Epithelial cell of alveolus of lung (primary cell): ENCODE measurements at places on chromosomes 3 and 15. TPM values are rescaled to one million over a fixed set of nuclear protein-coding genes. Genes with fewer than 3 reads are reported as not detected.

The SCN11A gene
- total RNA-seq: under 0.01 TPM in 2 replicates

The ANKRD63 gene
- not detected in 2 replicates for total RNA-seq

The NKIRAS1 gene
- 7.0 and 9.7 TPM in 2 replicates for total RNA-seq

The ARIH2 gene
- total RNA-seq: 52.2 and 85.2 TPM in 2 replicates

The CLDN1 gene
- 0.16 and 12.4 TPM in 2 replicates for total RNA-seq

The SKOR1 gene
- 0.13 and 1.5 TPM in 2 replicates for total RNA-seq

The SLC9C1 gene
- 0.26 TPM in 1 of 2 replicates, not detected in the other for total RNA-seq
